ENCODE measurements at places on chromosomes 2 and 18.

DNA sequence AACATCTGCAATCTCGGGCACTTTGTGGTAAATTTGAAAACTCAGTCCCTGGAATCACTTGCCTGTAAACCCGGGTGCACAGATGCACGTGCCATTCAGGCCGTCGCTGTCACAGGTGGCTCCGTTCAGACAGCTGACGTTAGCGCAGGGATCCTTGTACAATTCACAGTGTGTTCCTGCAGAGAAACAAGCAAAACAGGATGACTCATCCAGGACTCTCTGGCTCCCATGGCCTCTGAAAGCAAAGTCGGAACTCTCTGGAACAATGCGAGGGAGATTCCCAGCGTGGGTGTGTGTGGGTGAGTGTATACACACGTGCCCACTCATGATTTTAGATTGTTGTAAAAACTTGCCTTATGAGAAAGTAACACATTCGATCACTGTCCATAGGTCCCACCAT lies 136.1 kb upstream of the PID1 start:
- peak; percentile 89 for DNase-seq

DNA sequence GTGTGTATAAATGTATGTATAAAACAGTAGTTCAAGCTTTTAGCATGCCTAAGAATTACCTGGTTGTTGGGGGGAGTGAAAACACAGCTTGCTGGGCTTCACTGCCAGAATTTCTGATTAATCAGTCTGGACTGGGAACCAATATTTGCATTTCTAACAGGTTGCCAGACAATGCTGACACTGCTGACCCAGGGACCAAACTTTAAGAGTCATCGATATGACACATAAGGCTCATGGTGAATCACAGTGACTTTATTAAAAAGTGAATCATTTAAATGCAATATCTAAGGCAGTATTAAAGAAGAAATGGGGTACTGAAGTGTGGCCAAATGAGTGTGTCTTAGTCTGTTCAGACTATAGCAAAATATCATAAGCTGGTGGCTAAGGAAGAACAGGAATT lies 195.9 kb upstream of the DTNA start:
- no peak for DNase-seq

DNA sequence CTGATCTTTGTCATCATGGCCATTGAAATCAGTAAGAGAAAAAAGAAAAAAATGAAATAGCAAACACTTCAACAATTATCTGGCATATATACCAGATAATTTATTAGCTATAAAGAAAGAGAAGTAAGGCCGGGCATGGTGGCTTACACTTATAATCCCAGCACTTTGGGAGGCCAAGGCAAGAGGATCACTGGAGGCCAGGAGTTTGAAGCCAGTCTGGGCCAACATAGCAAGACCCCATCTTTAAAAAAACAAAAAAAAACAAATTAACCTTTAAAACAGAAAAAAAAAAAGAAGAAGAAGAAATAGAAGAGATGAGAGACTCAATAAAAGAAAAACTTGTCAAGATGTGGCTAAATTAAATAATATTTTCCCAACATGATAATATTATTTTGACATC lies 61.6 kb upstream of the TGIF1 start:
- DNase-seq: no peak

GRCh38 chr2:205679410-205680009 lies 2.8 kb upstream of the NRP2 start:
- no peak for DNase-seq

DNA sequence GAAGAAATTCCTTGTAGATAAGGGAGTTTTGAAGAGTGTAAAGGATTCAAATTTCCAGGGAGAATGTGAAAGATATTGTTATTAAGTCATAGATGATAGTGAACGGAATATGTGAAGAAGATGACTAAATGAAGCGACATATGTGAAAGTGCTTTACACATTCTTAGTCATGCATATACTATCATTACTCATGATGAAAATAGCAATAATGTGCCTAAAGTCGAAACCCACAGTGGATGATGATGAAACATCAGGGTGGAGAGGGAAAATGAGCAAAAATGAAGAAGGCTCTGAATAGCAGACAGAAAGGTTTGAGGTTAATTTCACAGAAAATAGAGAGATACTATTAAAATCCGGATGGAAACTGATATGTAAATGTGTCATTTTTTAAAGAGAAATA lies 1237.1 kb downstream of the LRP1B start:
- no peak for DNase-seq

DNA sequence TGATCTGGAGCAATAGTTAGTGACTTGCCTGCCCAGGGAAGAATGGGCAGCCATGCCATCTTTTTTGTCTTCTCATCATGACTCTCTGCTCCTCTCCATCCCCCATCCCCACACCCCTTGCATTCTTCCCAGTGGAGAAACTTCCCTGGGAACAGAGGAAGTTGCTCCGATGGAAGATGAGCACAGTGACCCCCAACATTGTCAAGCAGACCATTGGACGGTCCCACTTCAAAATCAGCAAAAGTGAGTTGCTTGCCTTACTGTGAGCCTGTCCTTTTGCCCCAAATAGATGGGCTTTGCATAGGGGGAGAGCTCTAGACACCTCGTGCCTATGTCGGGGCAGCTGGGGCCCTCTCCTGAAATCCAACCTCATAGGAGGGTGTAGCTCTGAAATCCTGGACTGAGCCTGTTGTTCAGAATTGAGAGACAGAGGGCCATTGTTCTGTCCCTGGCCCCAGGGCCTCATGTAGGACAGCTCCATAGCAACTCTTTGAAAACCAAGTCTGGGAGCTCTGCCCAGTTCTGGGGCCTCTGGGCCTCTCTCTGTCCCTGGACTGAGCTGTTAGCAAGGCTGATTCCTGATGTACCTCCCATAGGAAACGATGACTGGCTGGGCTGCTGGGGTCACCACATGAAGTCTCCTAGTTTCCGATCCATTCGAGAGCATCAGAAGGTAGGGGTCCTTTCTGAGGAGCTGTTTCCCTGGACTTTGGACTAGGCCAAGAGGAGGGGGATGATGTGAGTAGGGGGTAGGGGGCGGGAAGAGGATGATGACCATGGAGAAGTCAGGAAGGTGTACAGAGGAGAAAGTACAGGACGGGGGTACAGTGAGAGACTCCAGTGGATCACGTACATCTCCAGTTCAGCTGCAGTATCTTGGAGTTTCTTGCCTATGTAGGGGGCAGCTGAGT lies 35.2 kb downstream of the TTLL4 start:
- no peak for DNase-seq

- no peak for DNase-seq
These were observed 16.2 kb downstream of the ATG16L1 start for GRCh38 chr2:233267516-233268245.

DNA sequence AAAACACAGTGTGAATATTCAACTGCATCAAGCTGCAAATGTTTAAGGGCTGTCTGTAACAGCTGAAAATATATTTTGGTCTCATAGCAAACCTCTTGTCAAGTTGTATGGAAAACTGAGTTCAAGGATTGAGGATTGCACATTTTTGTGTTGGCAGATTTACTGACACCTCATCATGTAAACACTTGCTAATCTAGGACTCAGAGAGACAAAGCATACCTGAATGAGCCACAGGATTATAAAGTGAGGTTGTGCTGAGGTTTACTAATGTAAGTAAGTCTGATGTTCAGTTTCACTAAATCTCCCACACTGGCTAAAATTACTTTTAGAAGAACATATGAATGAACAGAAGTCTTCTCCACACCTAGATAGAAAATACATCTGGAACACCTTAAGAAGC lies 1993.1 kb upstream of the CELF4 start:
- DNase-seq: no peak

DNA sequence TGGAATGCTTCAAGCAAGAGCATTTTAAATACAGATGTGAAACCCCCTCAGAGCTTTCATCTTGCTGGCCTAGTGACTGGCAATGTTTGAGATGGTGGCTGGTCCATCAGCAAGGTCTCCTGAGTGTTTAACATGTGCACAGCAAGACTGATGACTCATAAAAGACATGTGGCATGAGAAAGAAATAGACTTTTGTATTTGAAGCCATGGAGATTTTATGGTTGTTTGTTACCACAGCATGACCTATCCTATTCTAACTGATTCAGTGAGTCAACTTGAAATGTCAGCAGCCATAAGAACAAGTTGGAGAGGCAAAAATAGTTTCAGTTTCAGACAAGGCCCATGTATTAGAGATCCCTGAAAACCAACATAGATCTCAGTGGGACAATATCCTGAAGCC lies 154.7 kb upstream of the LYPD1 start:
- DNase-seq: no peak

Measured in ovary (tissue), 10 donors.